Stimulated activated CD8-positive, alpha-beta memory T cell treated with anti-CD3 and anti-CD28 coated beads, Interleukin-7, amount 100 ng/mL, for 1 hour (primary cell): ENCODE measurements at places on chromosomes 5 and 9.
A peak's percentile ranks its signal among the peaks of the same experiment; 100 is the strongest.

GRCh38 chr9:16345902-16346301, 524.6 kb downstream of the BNC2 start:
- DNase-seq = no peak

- no peak for DNase-seq
These were observed 31.1 kb downstream of the UBE2D2 start for GRCh38 chr5:139592289-139592688.

GRCh38 chr5:142803428-142804125, 33.4 kb downstream of the ARHGAP26 start:
- no peak for DNase-seq

DNA sequence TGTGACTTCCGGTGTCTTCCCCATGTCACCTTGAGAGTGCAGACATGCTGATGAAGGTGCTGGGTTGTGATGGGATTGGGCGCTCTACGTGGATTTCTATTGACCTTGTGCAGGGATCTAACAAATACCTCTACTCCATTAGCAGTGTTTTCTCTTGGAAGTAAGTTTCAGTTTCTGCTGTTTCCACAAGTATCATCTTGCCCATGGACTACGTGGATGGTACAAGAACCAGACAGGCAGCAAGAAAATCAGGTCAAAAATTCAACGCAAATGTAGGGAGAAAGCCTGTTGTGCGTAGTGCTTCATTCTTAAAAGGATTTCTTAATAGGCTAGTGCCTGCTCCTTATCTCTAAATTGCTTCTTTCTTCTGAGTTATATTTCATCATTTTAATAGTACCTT, 60.8 kb downstream of the AOPEP start:
- DNase-seq = no peak

DNA sequence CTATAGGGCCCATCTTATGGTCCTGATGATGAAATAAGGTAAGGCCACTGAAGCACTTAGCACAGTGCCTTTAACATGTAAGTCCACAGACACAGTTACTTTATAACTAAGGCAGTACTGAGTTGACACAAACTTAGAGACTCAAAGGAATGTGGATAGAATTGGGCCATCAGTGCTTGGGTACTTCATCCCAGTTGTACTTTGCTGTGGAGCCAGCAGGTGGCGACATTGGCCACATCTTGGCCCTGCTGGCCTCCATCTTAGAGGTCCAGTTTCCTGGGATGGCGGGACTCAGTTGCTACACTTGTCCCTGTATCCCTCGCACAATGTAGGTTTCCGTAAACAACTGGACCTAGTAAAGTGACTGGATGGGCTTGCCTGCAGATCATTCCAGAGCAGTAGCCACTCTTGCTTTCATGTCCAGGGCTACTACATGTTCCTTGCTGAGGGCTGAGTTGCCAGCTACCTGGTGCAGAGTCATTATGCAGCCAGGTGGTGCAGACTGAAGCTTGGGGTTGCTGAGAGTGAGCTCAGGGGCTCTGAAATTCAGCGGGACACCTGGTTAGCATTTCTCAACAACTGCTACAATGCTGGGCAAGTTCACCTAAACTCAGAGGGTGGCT, 10.6 kb downstream of the MTAP start:
- peak; percentile 43 for DNase-seq

DNA sequence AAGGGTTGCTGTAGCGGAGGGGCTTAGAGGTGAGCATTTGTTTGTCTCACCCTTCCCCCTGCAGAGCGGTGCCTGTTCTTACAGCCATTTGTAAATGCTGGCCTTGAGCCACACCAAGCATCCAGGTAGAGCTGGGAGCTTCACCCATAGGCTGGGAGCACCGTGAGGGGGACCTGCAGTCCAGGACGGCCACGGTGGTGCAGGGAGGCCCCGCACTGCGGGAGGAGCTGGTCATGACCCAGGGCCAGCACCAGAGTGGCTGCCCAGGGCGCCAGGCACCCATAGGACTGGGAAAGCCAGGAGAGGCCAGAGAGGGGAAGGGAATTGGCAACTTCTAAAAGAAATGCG, 197.3 kb upstream of the ADAMTS16 start:
- DNase-seq = no peak

DNA sequence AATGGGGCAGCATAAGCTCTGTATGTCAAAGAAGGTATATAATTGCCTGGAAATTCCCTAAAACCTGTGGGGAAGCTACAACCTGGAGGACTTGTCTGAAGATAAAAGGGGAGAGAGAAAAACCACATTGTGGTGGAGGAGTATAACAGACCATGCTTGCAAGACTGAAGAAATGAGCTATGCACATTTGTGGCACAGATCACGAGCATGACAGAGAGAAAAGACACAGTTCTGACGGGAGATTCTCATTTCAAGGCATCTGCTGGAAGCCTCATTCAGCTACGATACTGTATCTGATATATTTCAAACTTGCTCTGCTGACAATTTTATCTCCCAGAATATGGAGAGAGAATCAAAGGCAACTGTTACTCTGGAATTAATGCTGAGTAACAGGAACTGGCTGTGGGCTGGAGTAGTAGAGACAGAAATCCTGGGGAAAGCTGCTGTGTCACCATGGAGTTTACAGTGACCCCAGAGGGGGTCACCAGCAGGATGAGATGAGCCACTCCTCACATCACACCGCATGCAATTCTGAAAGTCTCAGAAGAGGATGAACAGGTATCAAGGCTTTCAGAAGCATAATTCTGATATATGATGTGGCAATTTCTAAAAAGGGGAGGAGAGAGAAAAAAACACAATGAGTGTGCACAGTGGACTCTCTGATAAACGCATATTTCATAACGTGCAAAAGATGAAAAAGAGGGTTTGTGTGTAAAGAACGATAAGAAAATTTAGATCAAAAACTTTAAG, 528.8 kb downstream of the IRX1 start:
- DNase-seq = no peak

- DNase-seq = no peak
These were observed 3.6 kb downstream of the MGAT4B start for GRCh38 chr5:179802950-179803562.

DNA sequence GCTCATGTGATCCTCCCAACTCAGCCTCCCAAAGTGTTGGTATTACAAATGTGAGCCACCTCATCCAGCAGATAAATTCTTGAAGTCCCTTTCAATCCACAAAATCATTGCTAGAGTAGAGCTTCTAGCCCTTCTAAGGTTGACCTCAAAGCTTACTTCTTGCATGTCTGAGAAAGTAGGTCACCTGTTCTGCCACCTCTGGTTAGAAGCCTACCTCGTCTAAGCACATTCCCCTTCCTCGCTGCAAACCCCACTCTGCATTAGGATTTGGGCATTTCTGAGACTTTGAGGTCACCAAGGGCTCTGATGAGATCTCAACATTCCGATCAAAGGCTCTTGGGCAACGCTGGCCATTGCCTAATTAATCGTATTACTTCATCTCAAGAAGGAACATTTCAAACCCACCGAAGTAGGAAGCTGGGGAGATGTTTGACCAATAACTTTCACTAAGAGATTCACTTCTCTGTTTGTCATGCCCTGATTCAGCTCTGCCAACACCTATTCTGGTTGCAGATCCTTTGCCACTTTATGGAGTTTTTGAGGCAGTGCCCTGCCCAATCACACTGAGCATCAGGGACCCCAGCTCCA, 8.6 kb downstream of the ADAM19 start:
- DNase-seq = no peak
